Left cardiac atrium (tissue), 4 donors: ENCODE measurements at places on chromosomes 4 and X. TPM values are rescaled to one million over a fixed set of nuclear protein-coding genes. Genes with fewer than 3 reads are reported as not detected.
A peak's percentile ranks its signal among the peaks of the same experiment; 100 is the strongest.

GRCh38 chr4:39102297-39102696 is 40.3 kb downstream of the KLHL5 start:
- DNase-seq = no peak

The MAD2L1 gene
- total RNA-seq = 3.4 TPM

The FHDC1 gene
- total RNA-seq = 0.53 TPM

The TXK gene
- total RNA-seq = 0.84 TPM

DNA sequence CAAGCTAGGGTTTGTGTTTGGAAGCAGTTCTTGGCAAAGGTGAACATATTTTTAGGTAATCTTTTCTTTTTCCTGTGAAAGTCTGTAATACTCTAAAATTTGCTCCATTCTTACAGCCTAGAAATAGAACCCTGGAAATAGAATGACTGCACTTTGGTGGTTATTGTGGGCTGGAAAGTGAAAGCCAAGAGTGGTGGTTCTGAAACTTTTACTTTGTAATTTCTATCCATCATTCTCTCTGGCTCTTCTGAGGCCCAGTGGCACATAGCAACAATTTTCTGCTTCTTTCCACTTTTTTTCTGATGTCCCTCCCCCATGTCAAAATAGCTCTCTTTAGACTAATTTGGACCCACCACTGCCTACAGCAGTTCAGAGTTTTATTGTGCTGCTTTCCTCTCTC is 300.4 kb upstream of the RPS6KA3 start:
- DNase-seq = no peak

The SPIN4 gene
- 1.5 TPM for total RNA-seq

- no peak for DNase-seq
Measured at GRCh38 chr4:89434364-89434988, 126.9 kb upstream of the GPRIN3 start.

GRCh38 chr4:183469285-183469684 is 24.8 kb downstream of the CDKN2AIP start:
- no peak for DNase-seq

DNA sequence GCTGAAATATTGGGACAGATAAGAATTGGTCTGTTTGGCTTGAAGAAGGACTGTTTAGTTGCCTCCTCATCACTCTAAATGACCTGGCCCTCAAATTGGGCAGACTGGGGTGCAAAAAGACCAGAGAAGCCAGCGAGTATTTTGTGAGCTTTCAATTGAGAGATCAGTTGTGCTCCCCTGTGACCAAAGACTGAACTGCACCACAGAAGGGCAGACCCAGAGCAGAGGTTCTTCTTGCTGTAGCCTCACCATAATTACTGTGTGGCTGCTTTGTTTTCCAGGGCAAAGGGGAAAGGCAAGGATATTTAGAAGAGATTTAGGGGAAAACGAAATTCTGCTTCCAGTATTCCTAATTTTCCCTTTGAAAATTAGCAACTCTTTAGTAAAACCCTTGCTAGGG is 104.0 kb upstream of the MBNL3 start:
- DNase-seq = no peak

The GPAT3 gene
- total RNA-seq = 34.0 TPM

- no peak for DNase-seq
Measured at GRCh38 chr4:55096619-55097018, 28.8 kb downstream of the KDR start.

The HPGDS gene
- 2.0 TPM for total RNA-seq

The NEUROG2 gene
- not detected for total RNA-seq

DNA sequence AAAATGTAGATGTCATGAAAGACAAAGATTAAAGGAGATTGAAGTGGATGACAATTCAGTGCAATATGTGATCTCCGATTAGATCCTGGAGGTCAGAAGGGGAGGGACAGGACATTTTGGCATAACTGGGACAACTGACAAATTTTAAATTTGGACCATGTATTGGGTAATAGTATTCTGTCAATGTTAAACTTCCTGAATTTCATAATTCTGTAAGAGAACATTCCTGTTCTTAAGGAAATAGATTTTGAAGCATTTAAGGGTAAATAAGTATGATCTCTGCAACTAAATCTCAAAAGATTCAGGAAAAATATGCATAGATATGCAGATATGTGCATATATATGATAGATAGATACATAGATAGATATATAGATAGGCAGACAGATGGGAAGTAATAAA is 11.0 kb downstream of the ODAPH start:
- no peak for DNase-seq

- peak; percentile 58 for DNase-seq
Measured at GRCh38 chrX:18873189-18873791, 110.6 kb downstream of the PHKA2 start.

- no peak for DNase-seq
Measured at GRCh38 chr4:41108481-41108880, 105.9 kb downstream of the APBB2 start.

DNA sequence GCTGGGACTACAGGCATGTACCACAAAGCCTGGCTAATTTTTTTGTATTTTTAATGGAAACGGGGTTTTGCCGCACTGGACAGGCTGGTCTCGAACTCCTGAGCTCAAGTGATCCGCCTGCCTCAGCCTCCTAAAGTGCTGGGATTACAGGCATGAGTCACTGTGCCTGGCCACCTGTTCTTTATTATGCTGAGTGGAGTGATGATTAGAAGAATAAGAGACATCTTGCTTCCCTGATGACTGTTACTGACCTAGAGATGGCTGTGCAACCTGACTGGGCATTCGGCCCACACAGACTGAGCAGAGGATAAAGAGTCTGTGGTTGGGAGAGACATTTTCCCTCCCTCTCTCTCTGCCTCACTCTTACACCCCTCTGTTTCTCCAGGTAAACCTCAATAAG is 56.7 kb downstream of the SPINK2 start:
- no peak for DNase-seq

The CCDC110 gene
- 1.6 TPM for total RNA-seq

GRCh38 chrX:13827298-13828090 is 10.6 kb upstream of the GPM6B start:
- DNase-seq = no peak

The TRPC5OS gene
- total RNA-seq = 0.15 TPM

DNA sequence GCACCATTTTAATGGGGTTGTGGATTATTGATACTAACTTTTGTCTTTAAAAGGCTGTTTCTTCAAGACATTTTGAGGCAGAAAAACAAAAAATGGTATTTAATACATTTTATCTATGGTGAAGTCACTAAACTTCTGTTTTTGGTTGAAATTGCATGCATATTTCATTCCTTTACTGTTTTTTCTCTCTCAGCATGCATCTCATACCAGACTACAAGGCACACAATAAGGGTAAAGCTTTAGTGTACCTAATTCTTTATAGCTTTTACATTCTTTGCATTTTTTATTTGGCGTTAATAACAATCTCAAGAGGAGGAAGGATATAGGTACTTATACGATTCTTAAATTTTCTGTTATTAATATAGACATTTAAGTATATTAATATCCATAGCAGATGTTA is 151.0 kb upstream of the DKK2 start:
- DNase-seq = no peak

The TASL gene
- total RNA-seq = 0.53 TPM

- peak; percentile 97 for DNase-seq
Measured at GRCh38 chr4:143513314-143514168, at the start of gene SMARCA5. Gene SMARCA5, plus strand, starts transcription at chr4:143513702. Its CDS starts 223 bp downstream, at chr4:143513925.

DNA sequence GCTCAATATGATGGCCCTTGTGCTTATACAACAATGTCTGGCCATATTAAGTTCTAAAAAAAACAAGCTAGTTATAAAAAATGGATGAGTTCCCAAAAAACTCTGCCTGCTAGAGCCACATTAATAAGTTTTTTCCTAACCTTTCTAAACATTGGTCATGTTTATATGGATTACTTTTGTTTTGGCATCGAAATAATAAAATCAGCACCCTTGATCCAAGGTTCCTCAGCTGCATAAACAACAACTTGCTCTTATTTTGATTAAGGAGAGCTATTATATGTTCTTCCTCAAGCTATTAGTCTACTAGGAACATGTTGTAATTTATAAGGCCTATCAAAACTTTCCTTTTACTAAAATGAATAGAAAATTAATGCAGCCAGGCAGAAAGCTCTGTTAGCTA is 48.4 kb downstream of the UNC5C start:
- DNase-seq = no peak

DNA sequence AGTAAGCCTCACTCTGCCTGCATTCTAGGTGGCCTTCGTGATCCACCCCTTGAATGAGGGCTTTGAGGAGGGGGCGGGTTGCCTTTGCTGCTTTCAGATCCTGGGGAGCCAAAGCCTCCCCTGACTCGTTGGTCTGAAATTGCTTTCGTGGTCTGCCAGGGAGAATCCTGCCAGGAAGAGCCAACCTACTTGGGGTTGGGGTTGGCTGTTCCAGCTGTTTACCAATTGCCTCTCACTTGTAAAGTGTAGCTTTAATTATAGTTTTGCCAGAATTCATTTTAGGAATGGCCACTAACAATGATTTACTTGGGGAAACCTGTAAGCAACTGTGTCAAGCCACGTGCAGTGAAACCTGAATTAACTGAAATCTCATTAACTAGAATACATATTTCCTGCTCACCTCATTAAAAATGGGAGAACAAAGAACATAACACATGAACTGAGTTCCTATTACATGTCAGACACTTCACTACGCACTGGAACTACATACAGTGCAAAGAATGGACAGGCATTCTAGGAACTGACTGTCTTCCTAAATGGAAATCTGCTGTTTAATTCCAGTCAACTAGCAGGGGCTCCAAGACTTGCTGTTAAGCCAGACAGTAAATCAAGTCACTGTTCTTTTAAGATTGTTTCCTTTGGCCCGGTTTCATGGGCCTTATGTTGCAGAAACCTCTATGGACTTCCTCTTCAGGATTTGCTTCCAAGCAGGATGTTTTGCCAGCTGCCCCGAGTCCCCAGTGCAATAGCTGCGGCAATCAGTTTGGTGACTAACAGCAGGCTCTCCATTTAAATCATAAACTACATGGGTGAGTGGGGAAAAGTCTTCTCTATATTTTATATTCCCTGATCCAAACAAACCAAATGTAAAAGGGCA is 16.4 kb upstream of the NKRF start:
- DNase-seq = peak; percentile 55

DNA sequence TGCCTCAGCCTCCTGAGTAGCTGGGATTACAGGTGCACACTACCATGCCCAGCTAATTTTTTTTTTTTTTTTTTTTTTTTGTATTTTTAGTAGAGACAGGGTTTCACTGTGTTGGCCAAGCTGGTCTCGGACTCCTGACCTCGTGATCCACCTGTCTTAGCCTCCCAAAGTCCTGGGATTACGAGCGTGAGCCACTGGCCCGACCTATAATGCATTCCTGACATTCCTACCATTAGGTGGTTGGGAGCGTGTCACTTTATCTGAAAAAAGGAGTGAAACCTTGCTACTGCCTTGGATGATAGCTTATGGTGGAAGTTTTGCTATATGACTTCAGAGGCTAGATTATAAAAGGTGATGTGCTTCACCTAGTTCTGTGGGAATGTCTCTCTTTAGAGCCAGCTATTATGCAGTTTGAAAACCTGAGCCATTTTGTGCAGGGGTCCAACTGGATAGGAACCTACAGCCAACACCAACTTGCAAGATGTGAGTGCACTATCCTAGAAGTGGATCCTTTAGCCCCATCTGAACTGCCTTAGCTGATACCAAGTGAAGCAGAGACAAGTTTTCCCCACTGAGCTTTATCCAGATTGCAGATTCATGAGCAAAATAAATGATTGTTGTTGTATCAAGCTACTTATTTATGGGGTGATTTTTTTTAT is 29.8 kb upstream of the EMCN start:
- no peak for DNase-seq

The MTHFD2L gene
- total RNA-seq = 9.2 TPM

DNA sequence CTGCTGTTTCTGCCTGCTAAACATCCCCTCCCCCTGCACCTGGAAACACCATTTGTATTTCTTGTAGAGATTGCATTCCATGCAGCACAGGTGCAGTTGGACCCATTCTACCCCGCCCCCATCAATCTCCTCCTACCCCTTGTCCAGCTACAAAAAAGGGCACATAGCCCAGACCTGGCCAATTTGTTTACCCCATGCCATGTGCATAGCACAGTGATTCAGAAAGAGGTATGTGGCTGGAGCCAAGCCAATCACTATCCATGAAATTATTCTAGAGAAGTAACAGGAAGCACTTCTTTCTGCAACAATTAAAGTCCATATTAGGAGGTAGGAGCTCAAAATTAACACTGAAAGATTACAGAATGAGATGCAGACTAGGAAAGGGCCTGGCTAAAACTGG is 20.2 kb upstream of the TMEM184C start:
- no peak for DNase-seq

- no peak for DNase-seq
Measured at GRCh38 chr4:133152831-133153481, 3.9 kb downstream of the PCDH10 start.

DNA sequence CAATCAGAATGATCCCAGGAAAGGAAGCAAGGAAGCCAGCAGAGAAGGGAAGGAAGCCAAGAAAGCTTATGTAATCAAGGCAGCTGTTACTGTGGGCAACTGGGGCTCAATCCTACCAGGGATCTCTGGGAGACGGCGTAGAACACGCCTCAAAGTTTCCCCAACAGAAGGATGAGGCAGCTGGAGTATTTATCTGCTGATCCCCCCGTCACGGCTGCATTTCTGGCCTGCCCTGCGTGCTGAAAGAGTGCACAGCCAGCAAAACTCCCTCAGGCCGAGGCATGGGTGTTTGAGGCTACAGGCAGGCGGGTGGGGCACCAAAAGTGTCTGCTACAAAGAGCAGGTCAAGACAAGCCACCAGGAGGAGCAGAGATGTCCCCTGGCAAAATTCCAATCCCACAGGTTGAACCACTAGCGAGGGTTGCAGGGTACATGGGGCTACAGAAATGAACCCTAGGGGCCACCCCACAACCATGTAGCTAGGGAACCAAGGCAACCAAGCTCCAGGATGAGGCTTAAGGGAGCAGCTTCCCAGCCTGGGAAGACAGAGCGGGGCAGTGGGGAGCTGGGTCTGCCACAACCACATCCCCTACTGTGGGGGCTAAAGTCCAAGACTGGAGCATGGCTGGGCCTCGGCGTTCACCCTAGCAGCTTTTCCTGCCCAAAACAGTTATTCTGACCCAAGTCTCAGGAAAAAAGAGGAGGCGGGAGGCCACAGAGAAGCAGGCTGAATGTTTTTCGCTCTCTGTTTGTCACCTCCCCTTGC is 113.4 kb downstream of the BCOR start:
- no peak for DNase-seq

The NUDT10 gene
- 0.53 TPM for total RNA-seq

- no peak for DNase-seq
Measured at GRCh38 chrX:97524997-97525396, 641.3 kb downstream of the RPA4 start.

DNA sequence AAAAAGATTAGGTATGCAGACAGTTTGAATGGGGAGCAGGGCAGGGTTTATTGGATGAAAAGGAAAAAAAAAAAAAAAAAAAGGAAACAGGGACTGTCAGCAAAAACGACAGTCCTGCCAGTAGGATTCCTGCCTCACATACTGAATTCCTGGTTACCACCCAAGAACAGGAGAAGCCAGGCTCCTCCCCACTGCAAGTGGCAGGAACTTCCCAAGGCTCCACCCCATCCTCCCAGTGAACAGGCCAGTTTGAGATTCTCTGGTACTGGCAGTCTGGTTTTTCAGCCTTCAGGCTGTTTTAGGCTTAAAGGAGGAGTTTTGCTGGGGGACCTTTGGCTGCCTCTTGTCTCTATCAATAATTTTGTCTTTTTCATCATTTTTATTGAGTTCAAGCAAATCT is 360.0 kb upstream of the CXorf51A start:
- DNase-seq = no peak
